ENCODE measurements at places on chromosomes 11 and 22.

- peak; percentile 7 for DNase-seq
Measured at GRCh38 chr11:73854680-73855079, 22.0 kb downstream of the COA4 start.

DNA sequence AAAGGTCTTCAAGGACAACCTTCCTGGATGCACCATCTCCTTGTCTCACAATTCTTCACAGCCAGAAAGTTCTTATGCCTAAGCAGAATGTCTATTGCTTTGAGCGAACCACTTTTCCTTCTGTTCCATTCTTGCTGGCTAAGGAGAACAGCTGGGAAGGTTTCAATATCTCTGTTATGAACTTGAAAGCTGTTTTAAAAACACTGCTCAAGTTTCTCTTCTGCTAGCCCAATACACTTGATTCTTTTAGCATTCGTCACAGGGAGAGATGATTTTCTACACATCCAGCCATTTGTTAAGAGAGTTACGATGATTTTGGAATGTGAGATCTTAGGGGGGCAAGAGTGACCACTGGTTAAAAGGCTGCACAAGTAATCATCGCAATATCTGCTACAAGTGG, 249.3 kb downstream of the KIRREL3 start:
- DNase-seq: peak; percentile 70

DNA sequence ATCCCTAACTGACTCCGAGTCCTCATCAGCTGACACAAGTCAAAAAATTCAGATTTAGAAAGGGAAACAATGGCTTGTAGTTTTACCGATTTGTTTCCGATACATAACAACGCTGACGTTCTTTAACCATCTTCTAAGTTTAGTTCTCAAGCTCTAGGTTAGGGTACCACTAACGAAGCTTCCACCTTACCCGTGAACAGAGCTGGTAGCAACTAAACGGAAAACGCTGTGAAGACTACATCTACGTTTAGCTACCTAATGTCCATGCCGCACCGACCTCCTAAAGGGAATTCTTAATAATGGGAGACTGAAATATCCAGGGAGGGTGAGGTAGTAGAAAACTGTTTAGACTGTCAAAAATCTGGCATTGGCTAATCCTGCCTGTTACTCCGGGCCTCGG, 1.0 kb downstream of the NUP98 start:
- DNase-seq: peak; percentile 31

GRCh38 chr11:120513436-120514315, 2.1 kb downstream of the GRIK4 start:
- DNase-seq: no peak

GRCh38 chr22:43297270-43298061, 45.7 kb downstream of the SCUBE1 start:
- DNase-seq: no peak

DNA sequence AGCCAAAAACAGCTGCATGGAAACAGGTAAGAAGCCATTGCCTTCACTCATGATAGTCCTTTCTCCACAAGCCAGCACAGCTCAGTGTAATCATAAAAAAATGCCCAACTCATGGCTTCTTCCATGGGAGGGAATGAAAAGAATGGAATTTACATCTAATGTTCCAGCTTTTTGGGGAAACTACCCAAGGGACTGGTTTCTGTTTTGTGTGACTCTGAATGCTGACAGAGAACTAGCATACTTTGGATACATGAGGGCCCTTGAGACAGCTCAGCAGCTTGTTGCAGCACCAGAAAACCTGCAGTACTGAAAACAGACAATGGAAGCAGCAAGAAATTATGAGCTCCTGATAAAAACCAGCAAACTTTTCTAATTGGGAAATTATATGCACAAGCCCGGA, 24.2 kb upstream of the HORMAD2 start:
- DNase-seq: peak; percentile 47

DNA sequence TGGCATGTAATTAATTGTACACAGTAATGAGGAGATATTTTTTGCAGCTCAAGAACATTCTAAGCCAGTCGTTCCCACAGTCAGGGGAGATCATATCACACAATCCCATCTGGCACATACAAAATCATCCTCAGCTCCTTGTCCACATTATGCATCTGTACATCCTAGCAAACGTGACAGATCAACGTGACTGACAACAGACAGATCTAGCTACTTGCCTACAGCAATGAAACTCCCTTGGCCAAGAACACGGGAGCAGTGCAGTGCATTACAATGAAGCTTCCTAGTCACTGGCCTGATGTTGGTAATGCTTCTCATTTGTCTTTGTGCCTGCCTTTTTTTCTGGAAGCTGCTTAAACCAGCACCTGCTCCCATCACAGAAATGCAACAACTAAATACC, 24.5 kb upstream of the GUCY1A2 start:
- no peak for DNase-seq

- no peak for DNase-seq
Measured at GRCh38 chr11:129209891-129210830, 18.0 kb upstream of the ARHGAP32 start.

DNA sequence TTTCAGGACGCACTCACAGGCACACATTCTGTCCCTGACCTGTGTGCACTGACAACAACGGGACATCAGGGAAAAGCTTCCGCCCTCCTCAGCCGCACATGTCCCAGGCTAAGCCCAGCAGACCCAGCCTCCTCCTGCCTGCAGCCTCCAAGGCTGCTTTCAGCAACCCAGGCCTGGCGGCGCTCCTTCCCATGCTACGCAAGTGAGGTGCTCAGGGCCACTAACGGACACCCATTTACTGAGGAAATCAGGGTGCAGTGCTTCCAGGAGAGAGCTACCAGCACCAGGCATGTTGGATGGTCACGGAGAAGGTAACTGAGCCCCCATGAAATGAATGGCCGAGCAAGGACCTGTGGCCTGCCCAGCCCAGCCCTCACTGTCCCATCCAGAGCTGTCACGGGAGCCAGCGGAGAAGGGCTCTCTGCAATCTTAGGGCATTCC, 6.9 kb downstream of the MOB2 start:
- DNase-seq: no peak

- DNase-seq: no peak
Measured at GRCh38 chr22:26797910-26798309, 140.5 kb downstream of the MIAT start.

DNA sequence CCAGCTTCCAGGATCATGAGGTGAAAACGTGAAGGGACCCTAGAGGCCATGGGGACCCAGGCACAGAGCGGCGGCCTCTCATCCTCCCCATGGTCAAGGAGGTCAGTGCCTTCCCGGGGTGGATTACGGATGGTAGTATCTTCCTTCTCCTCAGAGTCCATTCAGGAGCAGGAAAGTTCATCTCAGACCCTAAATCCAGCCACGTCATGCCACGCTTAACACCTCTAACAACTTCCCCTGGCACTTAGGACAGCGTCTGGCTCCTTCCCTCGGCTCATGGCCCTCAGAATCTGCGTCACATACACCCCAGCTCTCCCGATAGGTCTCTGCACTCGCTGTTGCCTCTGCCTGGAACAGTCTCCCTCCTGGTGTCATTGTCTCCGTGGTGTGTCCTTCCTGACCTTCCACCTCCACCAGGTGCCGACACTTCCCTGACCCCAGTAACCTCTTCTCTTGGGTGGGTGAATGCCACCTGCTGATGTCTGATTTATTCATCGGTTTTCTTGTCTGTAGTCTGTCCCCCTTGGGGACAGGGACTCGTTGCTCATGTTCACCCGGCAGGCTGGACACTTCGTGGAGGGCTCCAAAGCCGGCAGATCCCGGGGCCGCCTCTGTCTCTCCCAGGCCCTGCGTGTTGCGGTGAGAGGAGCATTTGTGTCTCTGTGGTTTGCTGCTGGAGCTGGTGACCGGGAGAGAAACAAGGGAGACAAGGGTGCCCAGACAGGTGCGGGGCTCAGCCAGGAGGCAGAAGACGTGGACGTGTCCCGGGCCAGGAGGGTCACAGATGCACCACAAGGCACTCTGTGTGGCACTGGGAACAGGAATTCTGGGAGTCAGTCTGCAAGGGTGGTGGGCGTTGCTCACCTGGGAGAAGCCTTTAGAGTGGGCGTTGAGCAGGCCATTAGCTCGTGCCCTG, 1.4 kb downstream of the MYEOV start:
- no peak for DNase-seq

DNA sequence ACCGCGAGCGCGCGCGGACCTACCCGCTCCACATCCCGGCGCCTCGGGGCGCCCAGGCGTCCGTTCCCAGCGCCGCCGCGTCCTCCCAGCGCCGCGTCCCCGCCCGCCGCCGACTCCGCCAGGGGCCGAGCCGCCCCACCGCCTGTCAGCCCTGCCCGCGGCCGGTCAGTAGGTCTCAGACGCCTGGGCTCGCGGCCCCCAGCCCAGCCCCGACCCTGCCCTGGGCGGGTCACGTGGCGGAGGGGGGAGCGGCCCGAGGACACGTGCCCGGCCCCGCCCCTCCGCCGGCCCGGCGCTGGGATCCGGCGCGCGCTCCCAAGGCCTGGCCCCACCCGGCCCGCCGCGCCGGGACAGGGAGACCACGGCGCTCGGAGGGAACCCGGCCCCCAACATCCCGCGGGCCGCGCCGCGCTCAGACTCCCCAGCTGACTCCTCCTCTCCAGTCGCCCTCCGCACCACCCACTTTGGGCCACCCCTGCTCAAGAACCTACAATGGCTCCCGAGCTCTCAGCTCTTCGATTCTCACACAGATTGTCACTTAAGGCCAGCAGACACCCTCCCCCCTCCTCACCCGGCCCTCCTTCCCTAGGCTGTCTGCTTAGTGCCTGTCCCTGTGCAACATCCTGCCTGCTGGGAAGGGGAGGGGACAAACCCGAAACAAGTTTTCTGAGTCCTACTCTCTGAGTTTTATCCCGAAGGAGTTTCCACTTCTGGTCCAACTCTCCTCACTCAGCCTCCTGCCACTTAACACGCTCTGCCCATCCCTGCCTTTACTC, at the start of gene RAB3IL1:
Gene RAB3IL1, minus strand, starts transcription at position 233 of the 776 bp plus-strand sequence. Its CDS starts 199 bp downstream, at position 34.
- peak; percentile 86 for DNase-seq

GRCh38 chr22:22604326-22605073, 39.9 kb upstream of the GGTLC2 start:
- no peak for DNase-seq

DNA sequence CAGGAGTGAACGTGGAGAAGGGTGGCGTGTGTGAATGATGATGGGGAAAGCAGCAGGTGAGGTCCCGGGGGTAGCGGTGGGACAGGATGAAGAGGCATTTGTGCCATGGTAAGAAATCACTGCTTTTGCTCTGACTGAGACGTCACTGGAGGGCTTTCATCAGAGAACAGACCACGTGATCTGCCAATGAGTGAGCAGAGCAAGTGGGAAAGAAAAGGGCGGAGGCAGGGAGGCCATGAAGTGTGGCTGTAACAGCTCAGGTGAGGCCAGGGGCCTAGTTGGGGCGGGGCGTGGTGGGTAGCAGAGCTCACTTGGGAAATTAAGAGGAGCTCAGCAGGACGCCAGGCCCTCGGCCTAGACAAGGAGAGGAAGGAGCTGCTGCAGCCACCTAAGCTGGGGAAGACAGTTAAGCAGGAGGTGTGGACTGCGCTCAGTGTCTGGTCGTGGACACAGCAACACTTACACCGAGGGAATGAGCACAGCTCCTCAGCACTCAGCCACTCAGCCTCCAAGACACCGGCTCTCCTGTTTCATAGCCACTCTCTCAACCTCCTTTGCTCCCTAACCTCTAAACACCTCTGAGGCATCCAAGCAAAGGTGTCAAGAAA, 14.1 kb upstream of the TMEM121B start:
- DNase-seq: no peak

DNA sequence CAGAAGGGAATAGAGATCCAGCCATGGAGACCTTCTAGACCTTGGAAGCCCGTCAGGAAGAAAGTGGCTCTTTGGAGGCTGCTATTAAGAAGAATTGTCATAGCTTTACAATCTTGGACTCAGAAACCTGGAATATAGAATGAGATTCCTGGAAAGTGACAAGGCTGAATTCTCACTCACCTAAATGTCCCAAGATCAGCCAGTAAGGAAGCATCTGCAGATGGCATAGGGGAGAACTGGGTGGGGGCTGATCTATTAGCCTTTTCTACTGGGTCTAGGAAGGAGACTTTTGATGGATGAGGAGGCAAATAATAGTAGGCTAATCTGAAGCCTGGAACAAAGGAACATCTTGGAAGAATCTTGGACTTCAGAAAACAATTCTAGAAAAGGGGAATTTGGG, at the start of gene OR51G1:
Gene OR51G1, minus strand, starts transcription at position 101 of the 400 bp plus-strand sequence. Its CDS starts 0 bp downstream, at position 101.
- DNase-seq: no peak

GRCh38 chr11:59204746-59205145, 8.0 kb downstream of the MPEG1 start:
- DNase-seq: no peak

DNA sequence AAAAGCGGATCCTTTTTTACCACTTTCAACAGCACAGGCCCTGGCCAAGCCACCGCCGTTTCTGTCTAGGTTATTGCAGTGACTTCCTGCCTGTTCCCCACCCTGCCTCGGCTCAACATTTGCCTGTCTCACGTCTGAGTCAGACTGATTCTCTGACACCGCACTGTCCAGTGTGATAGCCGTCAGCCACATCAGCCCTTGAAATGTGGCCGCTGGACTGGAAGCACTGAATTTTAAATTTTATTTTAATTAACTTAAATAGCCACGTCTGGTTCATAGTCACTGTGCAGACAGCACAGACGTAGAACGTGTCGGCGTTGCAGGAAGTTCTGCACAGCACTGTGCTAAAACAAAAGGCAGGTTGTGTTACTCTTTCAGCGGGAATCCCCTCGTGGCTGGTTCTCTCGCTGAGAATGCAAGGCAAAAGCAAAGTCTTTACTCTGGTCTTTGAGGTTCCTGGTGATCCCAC, 56.3 kb upstream of the ADSL start:
- DNase-seq: no peak

- peak; percentile 45 for DNase-seq
Measured at GRCh38 chr11:47924184-47924691, 56.1 kb upstream of the PTPRJ start.

- DNase-seq: peak; percentile 56
Measured at GRCh38 chr11:122791836-122792235, 46.5 kb upstream of the CRTAM start.

DNA sequence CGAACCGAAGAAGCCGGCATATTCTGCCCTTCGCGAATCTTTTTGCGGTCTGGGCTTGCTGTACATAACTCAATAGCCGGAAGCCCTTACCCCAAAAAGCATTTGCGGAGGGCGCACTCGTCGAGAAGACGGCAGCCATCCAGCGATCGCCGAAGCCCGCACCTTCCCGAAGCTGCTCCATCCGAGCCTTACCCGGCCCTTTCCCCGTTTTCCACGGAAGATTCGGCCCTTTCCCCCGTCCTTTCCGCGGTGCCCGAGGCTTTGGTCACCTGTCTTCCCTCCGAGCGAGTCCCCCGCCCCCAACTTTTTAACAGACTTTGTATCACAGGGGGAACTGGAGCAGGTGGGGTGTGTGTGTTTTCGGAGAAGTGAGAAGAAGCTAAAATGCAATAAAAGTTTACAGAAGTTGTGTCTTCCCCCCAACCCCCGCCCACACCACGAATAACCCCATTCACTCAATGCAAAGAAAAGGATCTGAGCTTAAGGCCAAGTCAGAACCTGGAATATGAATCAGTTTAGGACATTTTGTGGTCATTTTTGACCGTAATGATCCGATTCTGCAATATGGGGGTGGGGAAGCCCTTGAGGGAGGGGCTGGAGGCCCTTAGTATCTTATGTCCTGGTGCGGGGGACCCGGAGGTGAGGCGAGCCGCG, 99.0 kb upstream of the HSD17B12 start:
- DNase-seq: no peak

DNA sequence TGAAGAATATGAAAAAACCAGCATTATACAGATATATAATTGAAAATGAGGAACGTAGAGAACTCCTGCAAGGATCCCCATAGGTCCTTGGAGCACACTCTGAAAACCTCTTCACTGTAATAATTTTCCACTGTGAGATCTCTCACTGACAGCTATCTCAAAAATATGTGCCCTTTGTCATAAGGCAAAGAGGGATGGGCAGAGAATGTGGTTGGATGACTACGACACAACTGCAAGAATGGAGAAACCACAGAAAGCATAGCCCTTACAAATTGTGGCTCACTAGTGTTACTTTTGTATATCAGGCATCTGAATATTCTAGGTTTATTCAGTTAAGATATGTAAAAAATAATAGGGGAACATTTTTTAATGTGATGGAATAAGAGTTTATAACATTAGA, 7.9 kb upstream of the CTSC start:
- DNase-seq: no peak
